Suprapubic skin (tissue), 4 donors: ENCODE measurements at places on chromosomes 3 and 15. TPM values are rescaled to one million over a fixed set of nuclear protein-coding genes. Genes with fewer than 3 reads are reported as not detected.

The INTS14 gene
- 41.3 TPM for total RNA-seq

The SCG3 gene
- total RNA-seq, result not detected

The MAPKAPK3 gene
- 71.5 TPM for total RNA-seq

The DAG1 gene
- total RNA-seq, result 71.3 TPM

The ADIPOQ gene
- 10.7 TPM for total RNA-seq

The SPINK8 gene
- not detected for total RNA-seq

The GHRL gene
- total RNA-seq, result 0.80 TPM

The IL12A gene
- 0.30 TPM for total RNA-seq

The GP9 gene
- not detected for total RNA-seq

The COMMD4 gene
- total RNA-seq, result 59.8 TPM

The HHATL gene
- total RNA-seq, result 2.3 TPM

The CASR gene
- not detected for total RNA-seq

The OR5K4 gene
- total RNA-seq, result not detected

The SCAMP5 gene
- 4.5 TPM for total RNA-seq
